Sigmoid colon (tissue), 7 donors: ENCODE measurements at places on chromosomes 5 and 9.
A peak's percentile ranks its signal among the peaks of the same experiment; 100 is the strongest.

- no peak overlapping the region for H3K27ac ChIP-seq
- no peaks in the 10 kb centered on the region for H3K27me3 ChIP-seq
- H3K4me3 ChIP-seq: no peak overlapping the region
Observed at GRCh38 chr9:99226054-99226453, 4.0 kb downstream of the SEC61B start.

- peak; percentile 69 for DNase-seq
- H3K27ac ChIP-seq: peak overlapping the region; percentile 71
- H3K4me3 ChIP-seq: peak overlapping the region; percentile 30
Observed at GRCh38 chr9:111356481-111357244, 26.6 kb upstream of the OR2K2 start.

- no peak overlapping the region for H3K4me3 ChIP-seq
- no peaks in the 10 kb centered on the region for H3K27me3 ChIP-seq
- peaks cover 3% of the 10 kb centered on the region for H3K4me1 ChIP-seq
- H3K27ac ChIP-seq: no peak overlapping the region
- no peak for DNase-seq
Observed at GRCh38 chr9:87102126-87102525, 154.8 kb upstream of the GAS1 start.

- no peaks in the 10 kb centered on the region for H3K36me3 ChIP-seq
- H3K4me1 ChIP-seq: no peaks in the 10 kb centered on the region
- H3K27me3 ChIP-seq: no peaks in the 10 kb centered on the region
- no peak for DNase-seq
- H3K27ac ChIP-seq: no peak overlapping the region
Observed at GRCh38 chr5:163551156-163551555, 45.7 kb downstream of the MAT2B start.

- H3K36me3 ChIP-seq: no peaks in the 10 kb centered on the region
- H3K27ac ChIP-seq: no peak overlapping the region
- H3K4me3 ChIP-seq: no peak overlapping the region
- no peak for DNase-seq
- H3K4me1 ChIP-seq: no peaks in the 10 kb centered on the region
- no peaks in the 10 kb centered on the region for H3K27me3 ChIP-seq
Observed at GRCh38 chr5:157308836-157309465, 43.0 kb downstream of the CYFIP2 start.

- H3K36me3 ChIP-seq: no peaks in the 10 kb centered on the region
- no peak for DNase-seq
- H3K4me1 ChIP-seq: no peaks in the 10 kb centered on the region
- H3K27me3 ChIP-seq: no peaks in the 10 kb centered on the region
Observed at GRCh38 chr5:54284586-54284985, 25.8 kb downstream of the ARL15 start.

DNA sequence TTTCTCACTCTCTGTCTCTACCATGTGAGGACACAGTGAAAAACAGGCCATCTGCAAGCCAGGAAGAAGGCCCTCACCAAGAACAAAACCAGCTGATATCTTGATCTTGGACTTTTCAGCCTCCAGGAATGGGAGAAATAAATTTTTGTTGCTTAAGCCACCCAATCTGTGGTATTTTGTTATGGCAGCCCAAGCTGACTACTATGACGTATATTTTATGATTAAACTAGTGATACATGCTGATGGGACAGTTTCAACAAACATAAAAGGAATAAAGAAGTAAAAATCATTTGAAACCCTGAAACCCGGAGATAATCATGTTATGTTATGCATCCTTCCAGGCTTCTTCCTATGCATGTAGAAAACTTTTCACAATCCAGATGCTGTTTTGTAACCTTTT, 71.5 kb upstream of the ERBIN start:
- no peaks in the 10 kb centered on the region for H3K27me3 ChIP-seq
- no peaks in the 10 kb centered on the region for H3K4me1 ChIP-seq
- DNase-seq: no peak

DNA sequence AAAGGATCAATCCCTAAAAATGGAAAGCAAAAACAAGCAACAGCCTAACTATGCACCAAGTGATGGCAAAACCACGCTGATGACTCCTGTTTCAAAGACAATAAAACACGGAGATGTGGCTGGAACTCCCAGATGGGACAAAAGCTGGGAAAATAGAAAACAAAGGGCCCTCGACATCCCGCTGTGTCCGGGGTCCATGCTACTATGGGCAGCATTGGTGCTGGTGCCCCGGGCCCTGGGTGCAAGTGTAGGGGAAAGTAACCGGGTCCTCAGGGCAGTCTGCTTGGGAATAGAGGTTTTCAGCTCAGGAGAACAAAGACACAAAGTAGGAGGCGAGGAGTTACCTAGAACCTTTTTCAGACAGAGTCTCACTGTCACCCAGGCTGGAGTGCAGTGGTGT, 46.1 kb downstream of the MRPL36 start:
- H3K27ac ChIP-seq: no peak overlapping the region
- no peaks in the 10 kb centered on the region for H3K36me3 ChIP-seq
- H3K27me3 ChIP-seq: peaks cover 13% of the 10 kb centered on the region
- H3K4me1 ChIP-seq: no peaks in the 10 kb centered on the region
- H3K4me3 ChIP-seq: no peak overlapping the region
- peak; percentile 12 for DNase-seq

- no peak for DNase-seq
- H3K36me3 ChIP-seq: no peaks in the 10 kb centered on the region
- no peak overlapping the region for H3K4me3 ChIP-seq
- H3K4me1 ChIP-seq: peaks cover 21% of the 10 kb centered on the region
Observed at GRCh38 chr9:72396247-72397091, 31.5 kb upstream of the ZFAND5 start.

GRCh38 chr5:98398465-98398864, 375.0 kb upstream of the RGMB start:
- H3K4me3 ChIP-seq: no peak overlapping the region
- no peaks in the 10 kb centered on the region for H3K27me3 ChIP-seq
- no peak for DNase-seq
- H3K36me3 ChIP-seq: no peaks in the 10 kb centered on the region
- H3K4me1 ChIP-seq: no peaks in the 10 kb centered on the region

GRCh38 chr9:95552814-95553546, 36.2 kb upstream of the PTCH1 start:
- no peak for DNase-seq
- H3K36me3 ChIP-seq: no peaks in the 10 kb centered on the region
- H3K4me3 ChIP-seq: no peak overlapping the region
- no peak overlapping the region for H3K27ac ChIP-seq

DNA sequence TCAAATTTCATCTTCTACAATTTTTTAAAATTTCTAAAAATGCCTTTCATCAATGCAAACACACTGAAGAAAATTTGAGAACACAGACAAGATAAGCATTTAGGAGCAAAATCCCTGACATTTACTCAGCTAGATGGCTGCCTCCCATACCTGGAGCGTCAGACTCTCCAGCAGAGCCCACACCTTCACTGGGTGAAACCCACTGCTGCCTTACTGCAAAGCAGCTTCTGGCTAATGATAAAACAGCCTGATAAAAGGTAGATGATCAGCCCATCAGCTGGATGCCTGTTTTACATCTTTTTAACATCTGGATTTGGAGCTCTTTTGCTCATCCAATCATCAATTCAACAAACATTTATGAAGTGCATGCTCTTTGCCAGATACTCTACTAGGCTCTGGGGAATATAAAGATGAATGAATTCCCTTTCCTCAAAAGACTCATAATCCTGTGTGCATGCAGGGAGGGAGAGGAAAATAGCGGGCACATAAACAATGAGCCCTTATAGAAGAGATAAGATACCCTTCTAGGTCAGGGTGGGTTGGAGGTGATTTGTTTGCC, 271.2 kb downstream of the SAXO1 start:
- no peak overlapping the region for H3K27ac ChIP-seq
- no peaks in the 10 kb centered on the region for H3K27me3 ChIP-seq
- no peak for DNase-seq
- no peaks in the 10 kb centered on the region for H3K36me3 ChIP-seq
- H3K4me3 ChIP-seq: no peak overlapping the region

GRCh38 chr5:160699301-160699700, 152.7 kb downstream of the ATP10B start:
- H3K27me3 ChIP-seq: no peaks in the 10 kb centered on the region
- H3K4me3 ChIP-seq: no peak overlapping the region
- no peaks in the 10 kb centered on the region for H3K36me3 ChIP-seq
- no peak for DNase-seq

- peaks cover 7% of the 10 kb centered on the region for H3K4me1 ChIP-seq
- H3K27me3 ChIP-seq: peaks cover 60% of the 10 kb centered on the region
- H3K4me3 ChIP-seq: no peak overlapping the region
Observed at GRCh38 chr5:181058786-181059296, 18.8 kb downstream of the BTNL9 start.

DNA sequence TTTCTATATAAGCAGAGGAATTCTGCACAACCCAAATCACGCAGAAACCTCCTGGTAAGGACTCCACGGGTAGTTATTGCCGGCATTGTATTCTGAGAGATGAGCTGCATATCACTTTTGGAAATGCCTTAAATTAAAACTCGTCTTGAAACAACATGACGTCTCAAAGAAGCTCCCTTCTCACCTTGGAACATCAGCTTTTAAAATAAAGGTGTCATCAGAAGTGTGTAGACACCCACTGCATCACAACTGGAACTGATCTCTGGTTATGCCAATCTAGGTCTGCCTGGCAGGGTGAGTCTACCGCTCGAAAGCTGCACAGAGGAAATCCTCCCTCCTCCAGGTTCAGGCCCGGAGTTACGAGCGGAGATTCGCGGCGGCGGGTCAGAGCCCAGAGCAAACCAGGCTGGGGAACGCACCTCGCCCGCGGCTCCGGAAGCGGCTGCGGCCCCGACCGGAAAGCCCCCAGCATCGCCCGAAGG, 974 bp upstream of the SLC12A2 start:
- peak overlapping the region; percentile 98 for H3K27ac ChIP-seq
- H3K27me3 ChIP-seq: no peaks in the 10 kb centered on the region
- peak overlapping the region; percentile 79 for H3K4me3 ChIP-seq
- no peaks in the 10 kb centered on the region for H3K4me1 ChIP-seq

GRCh38 chr9:128946571-128947276, 679 bp downstream of the DOLK start:
- H3K4me1 ChIP-seq: peaks cover 17% of the 10 kb centered on the region
- peak overlapping the region; percentile 86 for H3K27ac ChIP-seq
- no peaks in the 10 kb centered on the region for H3K27me3 ChIP-seq
- H3K4me3 ChIP-seq: peak overlapping the region; percentile 79
- H3K36me3 ChIP-seq: peaks cover 4% of the 10 kb centered on the region

GRCh38 chr5:98588215-98588614, 185.2 kb upstream of the RGMB start:
- no peak for DNase-seq
- H3K27ac ChIP-seq: no peak overlapping the region
- H3K27me3 ChIP-seq: no peaks in the 10 kb centered on the region
- no peak overlapping the region for H3K4me3 ChIP-seq
- H3K4me1 ChIP-seq: no peaks in the 10 kb centered on the region
- no peaks in the 10 kb centered on the region for H3K36me3 ChIP-seq

GRCh38 chr5:32225445-32225844, 51.3 kb upstream of the GOLPH3 start:
- no peak overlapping the region for H3K4me3 ChIP-seq
- no peaks in the 10 kb centered on the region for H3K27me3 ChIP-seq
- peaks cover 32% of the 10 kb centered on the region for H3K4me1 ChIP-seq

GRCh38 chr9:133063500-133064231, 1.9 kb downstream of the CEL start:
- no peaks in the 10 kb centered on the region for H3K36me3 ChIP-seq
- no peak overlapping the region for H3K4me3 ChIP-seq
- H3K27me3 ChIP-seq: no peaks in the 10 kb centered on the region
- no peak for DNase-seq
- no peaks in the 10 kb centered on the region for H3K4me1 ChIP-seq

- H3K27ac ChIP-seq: peak overlapping the region; percentile 69
- no peaks in the 10 kb centered on the region for H3K36me3 ChIP-seq
- H3K4me1 ChIP-seq: no peaks in the 10 kb centered on the region
- no peak for DNase-seq
- H3K27me3 ChIP-seq: no peaks in the 10 kb centered on the region
- peak overlapping the region; percentile 39 for H3K4me3 ChIP-seq
Observed at GRCh38 chr5:83474991-83475390, 3.4 kb downstream of the VCAN start.

DNA sequence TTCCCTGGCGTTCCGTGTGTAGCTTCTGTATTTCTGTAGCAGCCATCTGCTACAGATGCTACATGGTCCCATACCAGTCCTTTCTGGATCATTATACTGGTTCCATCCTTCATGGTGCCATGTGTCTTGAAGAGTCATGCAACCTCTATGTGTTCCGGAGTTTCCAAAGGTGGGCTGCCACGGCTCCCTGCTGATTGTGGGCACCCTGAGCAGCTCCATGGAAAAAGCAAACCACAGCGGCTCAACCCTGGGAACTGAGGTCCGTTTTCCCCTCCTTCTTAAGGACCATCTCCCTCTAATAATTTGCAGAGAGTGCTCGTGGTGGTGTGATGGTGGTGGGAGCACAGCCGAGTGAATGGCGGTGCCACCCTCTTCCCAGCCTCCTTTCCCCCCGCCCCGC, 600.4 kb downstream of the CCDC171 start:
- no peak for DNase-seq
- no peaks in the 10 kb centered on the region for H3K27me3 ChIP-seq
- H3K36me3 ChIP-seq: no peaks in the 10 kb centered on the region
- no peak overlapping the region for H3K27ac ChIP-seq

GRCh38 chr9:35540315-35540714, 50.4 kb downstream of the RUSC2 start:
- H3K36me3 ChIP-seq: no peaks in the 10 kb centered on the region
- peaks cover 80% of the 10 kb centered on the region for H3K4me1 ChIP-seq
- peak overlapping the region; percentile 94 for H3K27ac ChIP-seq
- H3K27me3 ChIP-seq: no peaks in the 10 kb centered on the region

DNA sequence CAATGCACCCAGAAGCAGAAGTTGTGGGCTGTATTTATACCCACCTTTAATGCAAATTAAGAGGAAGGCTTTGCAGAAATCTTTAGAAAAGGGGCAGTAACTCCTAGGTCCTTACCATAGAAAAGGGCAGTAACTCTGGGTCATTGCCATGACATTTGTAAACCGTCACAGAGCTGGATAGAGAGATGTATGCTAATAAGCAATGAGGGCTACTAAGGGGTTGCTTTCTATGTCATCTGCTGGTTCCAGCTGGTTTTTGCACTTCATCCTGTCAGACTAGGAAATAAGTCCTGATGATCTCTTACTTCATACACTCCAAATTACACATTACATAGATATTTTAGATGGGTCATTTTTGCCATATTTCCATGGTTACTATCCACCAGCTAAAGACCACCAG, 299.1 kb upstream of the TYRP1 start:
- no peaks in the 10 kb centered on the region for H3K4me1 ChIP-seq
- DNase-seq: no peak
- no peaks in the 10 kb centered on the region for H3K36me3 ChIP-seq
- H3K4me3 ChIP-seq: no peak overlapping the region
